Anterior cingulate cortex (tissue), 58 donors: ENCODE measurements at places on chromosomes 4 and X.

- DNase-seq = no peak
Measured at GRCh38 chr4:106738121-106738520, 298.0 kb downstream of the DKK2 start.

GRCh38 chr4:132982151-132982550, 166.9 kb upstream of the PCDH10 start:
- DNase-seq = no peak

GRCh38 chr4:14315129-14315528, 687.2 kb upstream of the CPEB2 start:
- DNase-seq = no peak

DNA sequence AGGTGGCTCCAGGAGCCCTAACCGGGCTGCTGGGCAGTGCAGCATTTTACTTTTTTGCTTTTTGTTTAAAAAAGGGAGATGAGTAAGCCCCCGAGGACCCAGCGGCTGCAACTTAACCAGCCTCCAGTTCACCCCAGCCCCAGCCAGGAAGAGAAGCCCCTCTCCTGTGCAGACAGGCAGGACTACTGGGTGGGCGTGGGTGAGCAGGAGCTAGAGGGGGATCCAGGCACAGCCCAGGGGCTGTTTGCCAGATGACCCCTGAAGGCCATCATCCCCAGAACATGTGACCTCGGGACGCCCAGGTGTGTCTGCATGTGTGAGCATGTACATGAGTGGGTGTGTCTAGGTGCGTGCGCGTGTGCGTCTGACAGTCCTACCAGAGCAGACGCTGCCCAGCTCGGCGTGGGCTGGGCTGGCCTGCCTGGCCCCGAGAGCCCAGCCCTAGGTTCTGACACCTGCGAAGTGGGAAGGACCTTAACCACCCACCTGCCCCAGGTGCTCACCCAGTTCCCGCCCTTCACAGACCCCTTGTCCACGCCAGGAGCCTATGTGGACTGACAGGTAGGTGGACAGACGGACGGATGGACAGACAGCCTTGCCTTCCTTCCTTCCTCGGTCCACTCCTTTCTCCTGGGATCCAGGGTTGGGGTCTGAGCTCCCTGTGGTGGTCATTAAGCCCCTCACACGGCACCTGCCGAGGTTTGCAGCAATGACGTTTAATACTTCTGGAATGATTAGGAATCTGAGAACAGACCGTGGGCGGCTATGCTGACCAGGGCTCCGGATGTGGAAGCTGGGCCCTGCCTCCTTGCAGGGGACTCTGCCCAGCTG, 7.8 kb upstream of the HAUS3 start:
- DNase-seq = no peak

DNA sequence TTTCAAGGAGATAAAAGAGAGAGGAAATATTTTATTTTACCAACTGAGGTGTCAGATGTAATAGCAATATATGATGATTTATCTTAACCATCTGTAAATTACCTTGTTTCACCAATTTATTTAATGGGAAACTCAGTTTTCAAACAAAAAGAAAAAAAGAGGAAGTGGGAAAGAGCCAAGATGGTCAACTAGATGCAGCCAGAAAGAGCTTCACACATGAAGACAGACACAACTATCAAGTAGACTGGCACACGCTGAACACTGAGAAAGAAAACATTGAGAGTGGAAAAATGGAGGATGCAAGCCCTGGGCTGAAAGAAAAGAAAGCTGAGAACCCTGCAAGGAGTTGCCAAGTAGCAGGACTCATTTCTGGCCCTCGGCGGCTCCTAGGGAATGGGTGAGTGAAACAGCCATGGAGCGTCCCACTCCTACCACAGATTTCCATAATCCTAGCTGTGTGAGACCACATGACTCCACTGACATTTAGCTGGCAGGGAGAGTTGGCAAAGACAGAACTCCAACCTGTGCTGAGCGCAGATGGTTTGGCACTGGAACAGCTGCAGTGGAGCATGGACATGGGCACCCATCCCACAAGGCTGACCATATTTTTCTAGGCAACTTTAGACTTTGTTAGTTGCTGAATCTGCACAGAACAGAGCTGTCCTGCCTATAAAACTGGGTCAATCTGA, 409.3 kb downstream of the FAM47B start:
- DNase-seq = no peak

- DNase-seq = no peak
Measured at GRCh38 chr4:21097026-21097425, 396.8 kb downstream of the PACRGL start.

- no peak for DNase-seq
Measured at GRCh38 chr4:53818104-53818503, 226.8 kb upstream of the LNX1 start.
